Stimulated activated CD4-positive, alpha-beta T cell treated with anti-CD3 and anti-CD28 coated beads, Interleukin-1b, Interleukin-23, amount 100 ng/mL, for 1 hour (primary cell): ENCODE measurements at places on chromosomes 3 and 15.

- DNase-seq = no peak
Measured at GRCh38 chr15:69096196-69096595, 64.2 kb upstream of the GLCE start.

DNA sequence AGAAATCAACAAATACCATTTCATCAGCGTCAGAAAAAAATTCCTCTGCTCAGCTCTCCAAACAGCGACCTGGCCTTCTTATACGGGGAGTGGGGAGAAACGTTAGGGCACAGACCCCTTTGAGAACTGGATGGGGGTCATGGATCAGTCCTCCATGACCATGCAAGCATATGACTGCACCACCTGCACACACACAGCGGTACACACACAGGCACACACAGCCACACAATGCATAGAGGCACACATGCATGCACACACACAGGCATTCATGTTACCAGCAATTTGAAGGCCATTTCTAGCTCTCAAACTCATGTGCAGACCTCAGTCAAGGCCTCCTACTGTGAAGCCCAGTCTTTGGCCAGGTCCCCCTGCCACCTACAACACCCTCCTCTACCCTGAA, 50.2 kb downstream of the SLC41A3 start:
- DNase-seq = no peak

- DNase-seq = no peak
Measured at GRCh38 chr3:54538346-54538745, 389.5 kb downstream of the LRTM1 start.

DNA sequence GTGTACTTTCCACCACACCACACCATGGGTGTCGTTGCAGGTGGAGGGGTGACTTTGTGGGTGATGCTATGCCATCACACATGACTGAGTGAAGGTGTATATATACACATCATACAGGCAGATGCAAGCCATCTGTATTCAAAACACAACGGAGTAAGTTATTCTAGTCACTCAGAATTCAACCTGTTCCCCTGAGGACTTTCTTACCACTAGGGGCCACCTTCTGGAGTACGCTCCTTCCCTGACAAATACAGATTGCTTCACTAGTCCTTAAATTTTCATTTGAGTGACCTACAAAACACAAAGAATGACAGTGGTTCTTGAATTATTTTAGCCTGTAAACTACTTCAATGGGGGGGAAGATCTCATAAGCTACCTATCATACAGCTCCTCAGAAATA, 52.8 kb upstream of the NTRK3 start:
- no peak for DNase-seq

GRCh38 chr3:58628823-58629562, 37.6 kb downstream of the FAM3D start:
- DNase-seq = no peak
